ENCODE measurements at places on chromosomes 11 and 22. TPM values are rescaled to one million over a fixed set of nuclear protein-coding genes. Genes with fewer than 3 reads are reported as not detected.

The OR9G1 gene
- not detected for total RNA-seq

The SLC2A11 gene
- 22.7 TPM for total RNA-seq

The CASP5 gene
- not detected for total RNA-seq

The SPTBN2 gene
- total RNA-seq: 0.62 TPM

The GPR137 gene
- total RNA-seq: 33.0 TPM

The TMPRSS13 gene
- total RNA-seq: 4.8 TPM

The APOBEC3H gene
- not detected for total RNA-seq

The TIMP3 gene
- total RNA-seq: 0.10 TPM

The SLC25A18 gene
- not detected for total RNA-seq

The SGSM1 gene
- 0.70 TPM for total RNA-seq

The XBP1 gene
- 56.0 TPM for total RNA-seq

The TSPAN18 gene
- 1.5 TPM for total RNA-seq

The PGA5 gene
- not detected for total RNA-seq

The PPP6R3 gene
- 169 TPM for total RNA-seq

The OR6T1 gene
- total RNA-seq: not detected

The PRAME gene
- not detected for total RNA-seq

The APBB1 gene
- 135 TPM for total RNA-seq

The LRRC74B gene
- total RNA-seq: 0.11 TPM

The TCP11L1 gene
- total RNA-seq: 20.1 TPM

The CLTCL1 gene
- 1.4 TPM for total RNA-seq

The SLC37A2 gene
- total RNA-seq: 2.4 TPM

The ARHGAP42 gene
- total RNA-seq: 0.93 TPM

The RAG2 gene
- not detected for total RNA-seq

The FKBP2 gene
- 28.9 TPM for total RNA-seq

The SPI1 gene
- 4.7 TPM for total RNA-seq

The MISFA gene
- total RNA-seq: 0.47 TPM
